ENCODE measurements at places on chromosomes 6 and 20. TPM values are rescaled to one million over a fixed set of nuclear protein-coding genes. Genes with fewer than 3 reads are reported as not detected.

- DNase-seq: no peak
These were observed 54.2 kb downstream of the SYNDIG1 start for GRCh38 chr20:24523661-24524060.

DNA sequence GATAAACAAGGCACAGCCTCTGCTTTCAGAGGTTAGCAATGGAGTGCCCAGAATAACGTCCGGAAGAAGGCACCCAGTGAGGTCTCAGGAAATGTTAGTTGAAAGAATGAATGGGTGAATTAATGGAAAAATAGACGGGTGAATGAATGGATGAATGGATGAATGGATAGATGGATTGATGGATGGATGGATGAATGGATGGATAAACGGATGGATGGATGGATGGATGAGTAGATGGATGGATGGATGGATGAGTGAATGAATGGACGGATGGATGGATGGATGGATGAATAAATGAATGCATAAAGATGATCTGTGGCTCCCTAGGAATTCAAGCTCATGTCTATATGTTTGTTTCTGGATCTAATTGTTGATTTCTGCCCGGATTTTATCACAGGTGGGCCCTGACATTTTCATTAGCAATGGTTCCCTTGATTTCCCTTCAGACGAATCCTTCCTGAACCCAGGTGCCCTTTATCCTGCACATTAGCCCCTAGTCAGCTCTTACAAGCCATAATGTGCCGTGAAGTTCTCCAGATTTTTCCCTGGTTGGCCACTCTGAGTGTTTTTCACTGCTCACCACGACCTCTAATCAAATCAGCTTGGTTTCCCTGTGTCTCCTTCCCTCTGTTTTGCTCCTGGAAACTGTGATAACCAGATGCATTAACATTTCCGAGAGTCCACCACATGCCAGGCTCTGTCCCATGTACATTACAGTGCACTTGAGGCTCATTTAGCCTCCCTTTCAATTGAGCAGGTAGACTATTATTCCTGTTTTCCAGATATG, 22.2 kb downstream of the TSHZ2 start:
- no peak for DNase-seq

CLVS2 gene
- total RNA-seq: 0.86 TPM

DNA sequence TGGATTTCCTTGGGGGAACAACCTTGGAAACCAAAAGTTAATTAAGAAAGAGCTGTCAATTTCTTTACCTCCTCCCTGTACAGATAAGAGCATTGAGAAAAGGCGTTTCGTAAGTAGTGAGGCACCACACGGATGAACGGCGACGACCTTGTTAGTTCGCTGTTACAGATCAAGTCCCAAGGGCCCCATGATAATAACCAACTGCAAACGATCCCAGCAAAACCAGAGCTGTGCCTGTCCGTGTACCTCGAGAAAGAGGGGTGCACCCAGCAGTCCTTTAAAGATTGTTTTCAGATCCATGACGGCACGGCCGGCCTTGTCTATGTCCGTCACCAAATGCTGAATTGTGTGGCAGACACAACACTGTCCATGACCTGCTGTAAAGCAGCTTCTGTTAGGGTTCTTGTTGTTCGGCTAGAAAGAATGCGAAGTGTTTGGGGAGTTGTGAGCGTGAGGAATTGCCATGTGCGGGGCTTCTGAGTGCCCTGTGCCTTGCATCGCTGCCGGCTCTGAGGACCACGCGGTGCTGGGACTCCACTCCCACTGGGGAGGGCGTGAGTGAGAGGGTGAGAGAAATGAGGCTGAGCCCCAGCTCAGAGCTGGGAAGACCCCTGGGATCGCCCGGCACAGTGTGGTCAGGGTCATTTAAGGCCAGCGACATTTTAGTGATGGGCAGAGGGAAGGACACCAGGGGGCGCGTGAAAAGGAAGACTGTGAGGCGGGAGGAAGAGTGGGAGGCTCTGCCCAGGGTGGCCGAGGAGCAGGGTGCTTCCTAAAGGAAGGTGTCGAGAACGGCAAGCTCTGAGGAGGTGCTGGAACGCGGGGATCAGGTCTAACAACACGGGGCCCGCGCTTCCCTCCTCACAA, 136.8 kb upstream of the RPS6KA2 start:
- DNase-seq: no peak

LRRN4 gene
- not detected for total RNA-seq

DNA sequence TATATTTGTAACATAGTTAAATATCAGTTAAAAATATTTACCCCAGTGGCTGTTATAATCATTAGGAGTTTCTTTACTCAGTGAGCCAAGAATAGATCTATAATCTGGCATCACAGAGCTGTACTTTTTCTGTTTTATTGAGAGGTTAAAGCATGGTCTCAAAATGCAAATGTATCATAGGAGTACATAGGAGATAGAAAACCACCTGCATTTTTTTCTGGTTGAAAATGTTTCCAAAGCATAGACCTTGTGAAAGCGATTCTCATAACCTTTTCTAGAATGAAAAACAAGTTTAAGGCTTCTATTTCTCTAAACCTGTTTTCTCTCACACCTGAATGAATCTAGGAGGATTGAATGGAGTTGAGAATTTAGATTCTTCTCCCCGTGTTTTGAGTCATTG, 14.4 kb downstream of the KCNQ5 start:
- no peak for DNase-seq

- DNase-seq: no peak
These were observed 363.8 kb downstream of the PRKN start for GRCh38 chr6:162363757-162364156.

DNA sequence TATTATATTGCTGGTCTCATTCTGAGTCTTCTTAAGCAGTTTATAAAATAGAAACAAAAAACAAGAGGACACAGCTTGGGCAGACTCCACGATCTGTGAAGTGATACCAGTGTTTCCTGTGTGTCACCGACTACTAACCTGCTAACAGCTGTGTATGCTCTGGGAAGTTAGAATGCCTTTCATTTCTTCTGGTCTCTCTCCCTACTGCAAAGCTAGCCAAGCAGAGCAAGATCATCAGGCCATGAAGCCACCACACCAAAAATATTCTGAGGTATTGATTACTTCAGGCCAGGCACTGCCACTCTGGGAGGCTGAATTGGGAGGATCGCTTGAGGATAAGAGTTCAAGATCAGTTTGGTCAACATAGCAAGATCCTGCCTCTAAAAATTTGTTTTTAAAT, 46.9 kb upstream of the SMIM29 start:
- DNase-seq: peak; percentile 50

DLK2 gene
- not detected for total RNA-seq

GRCh38 chr20:57278457-57278856, 12.0 kb upstream of the BMP7 start:
- DNase-seq: no peak

OR2H2 gene
- not detected for total RNA-seq

TMEM239 gene
- total RNA-seq: not detected

DNA sequence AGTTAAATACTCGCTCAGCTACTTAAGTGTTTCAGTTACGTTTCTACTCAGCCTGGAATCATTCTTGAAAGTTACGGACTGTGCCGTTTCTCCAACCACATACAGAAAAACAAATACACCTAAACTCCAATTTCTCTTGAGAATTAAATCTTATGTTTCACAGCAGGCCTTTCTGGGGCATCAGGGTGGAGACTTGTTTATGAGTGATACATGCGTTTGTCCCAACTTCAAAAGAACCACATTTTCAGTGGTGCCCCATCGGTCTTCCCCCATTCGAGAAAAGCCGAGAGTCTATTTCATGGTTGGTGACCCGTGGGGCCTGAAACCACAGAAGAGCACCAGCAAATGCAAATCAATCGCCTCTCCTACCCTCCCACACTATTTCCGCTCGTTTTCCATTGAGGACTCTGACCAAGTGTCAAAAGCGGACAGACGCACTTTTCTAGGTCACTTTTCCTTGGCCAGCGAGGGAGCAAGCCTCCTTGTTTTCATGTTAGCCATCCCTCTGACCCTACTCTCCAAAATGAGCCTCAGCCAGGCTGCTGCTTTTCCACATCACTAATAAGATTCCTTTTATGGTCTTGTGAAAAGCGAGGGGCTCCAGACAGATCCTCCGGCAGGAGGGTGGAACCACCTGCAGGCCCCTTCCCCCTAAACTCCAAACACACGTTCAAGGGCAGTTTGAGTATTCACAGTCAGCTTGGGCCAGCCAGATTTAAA, 3.1 kb downstream of the JAG1 start:
- no peak for DNase-seq

TTLL9 gene
- not detected for total RNA-seq

DNA sequence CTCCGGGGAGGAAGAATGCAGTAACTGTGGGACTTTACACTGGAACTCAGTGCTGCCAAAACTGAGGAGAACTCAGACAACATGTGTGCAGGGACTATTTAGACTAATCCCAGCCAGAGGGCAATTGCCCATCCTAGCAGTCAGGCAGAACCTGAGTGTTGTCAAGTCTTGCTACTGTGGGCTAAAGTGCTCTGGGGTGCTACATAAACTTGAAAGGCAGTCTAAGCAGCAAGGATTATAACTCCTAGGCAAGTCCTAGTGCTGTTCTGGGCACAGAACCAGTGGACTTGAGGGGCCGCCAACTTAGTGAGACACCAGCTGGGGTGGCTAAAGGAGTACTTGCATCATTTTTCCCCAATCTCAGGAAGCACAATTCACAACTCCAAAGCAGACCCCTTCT, 363.8 kb upstream of the PTCHD4 start:
- no peak for DNase-seq

KCNG1 gene
- total RNA-seq: not detected

- DNase-seq: no peak
These were observed 614.2 kb downstream of the TENT5A start for GRCh38 chr6:81138236-81138635.

GRCh38 chr6:163757520-163757919, 343.0 kb downstream of the QKI start:
- DNase-seq: no peak

ILRUN gene
- 252 TPM for total RNA-seq

DEF6 gene
- 2.9 TPM for total RNA-seq

MEP1A gene
- total RNA-seq: not detected

VPS16 gene
- total RNA-seq: 22.5 TPM

DNA sequence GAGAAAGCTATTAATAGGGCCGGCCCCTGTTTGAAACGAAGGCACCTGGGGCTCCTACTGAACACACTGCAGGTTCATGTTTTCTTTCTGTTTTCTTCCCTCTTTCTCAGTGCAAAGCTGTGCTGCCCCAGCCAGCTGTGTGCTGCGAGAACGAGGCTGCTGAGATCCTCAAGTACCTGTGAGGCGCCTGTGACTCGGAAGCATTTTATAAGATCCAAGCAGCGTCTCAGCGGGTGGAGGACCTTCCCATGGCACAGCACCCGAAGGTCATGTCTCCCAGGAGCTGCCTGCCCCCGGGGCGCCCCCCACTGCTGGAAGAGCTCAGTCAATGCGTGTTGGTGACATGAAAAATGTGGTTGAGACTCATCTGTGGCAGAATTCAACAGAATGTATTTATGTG, 66.3 kb downstream of the SMOC2 start:
- DNase-seq: no peak

DNA sequence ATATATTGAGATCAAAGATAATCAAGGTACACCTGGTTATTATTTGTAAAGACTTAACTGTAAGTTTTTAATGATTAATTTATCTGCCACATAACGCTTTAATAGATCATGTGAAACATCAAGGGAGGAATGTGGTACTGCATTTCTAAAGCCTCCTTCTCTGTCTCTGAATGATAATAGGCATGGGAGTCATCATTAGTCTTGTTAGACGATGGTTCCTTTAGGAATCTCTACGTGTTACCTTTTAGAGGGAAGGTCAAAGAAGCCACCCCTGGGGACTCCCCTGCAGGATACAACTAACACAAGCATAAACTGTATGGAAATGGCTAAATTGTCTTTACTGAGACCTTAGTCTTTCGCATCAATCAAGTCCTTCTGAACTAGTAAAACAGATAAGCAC, 173.6 kb upstream of the MCHR2 start:
- no peak for DNase-seq

DNA sequence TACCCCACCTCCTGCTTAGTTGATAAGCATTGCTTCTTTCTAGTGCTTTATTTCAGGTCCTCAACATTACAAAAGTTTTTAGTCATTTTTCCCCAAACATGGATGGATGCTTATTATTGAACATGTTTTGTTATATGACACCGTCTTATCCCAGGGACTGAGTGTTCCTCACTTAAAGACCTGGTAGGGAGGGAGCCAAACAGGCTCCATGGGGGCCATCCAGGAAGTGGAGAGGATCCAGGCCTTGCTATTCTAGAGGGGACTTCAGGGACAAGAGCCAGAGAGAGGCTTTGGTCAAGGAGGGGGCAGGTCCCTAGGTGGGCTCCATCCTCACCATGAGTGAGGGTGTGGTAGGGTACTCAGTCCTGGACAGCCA, 7.4 kb downstream of the SLC32A1 start:
- no peak for DNase-seq

- no peak for DNase-seq
These were observed 95.6 kb downstream of the KIF16B start for GRCh38 chr20:16477632-16478031.

DNA sequence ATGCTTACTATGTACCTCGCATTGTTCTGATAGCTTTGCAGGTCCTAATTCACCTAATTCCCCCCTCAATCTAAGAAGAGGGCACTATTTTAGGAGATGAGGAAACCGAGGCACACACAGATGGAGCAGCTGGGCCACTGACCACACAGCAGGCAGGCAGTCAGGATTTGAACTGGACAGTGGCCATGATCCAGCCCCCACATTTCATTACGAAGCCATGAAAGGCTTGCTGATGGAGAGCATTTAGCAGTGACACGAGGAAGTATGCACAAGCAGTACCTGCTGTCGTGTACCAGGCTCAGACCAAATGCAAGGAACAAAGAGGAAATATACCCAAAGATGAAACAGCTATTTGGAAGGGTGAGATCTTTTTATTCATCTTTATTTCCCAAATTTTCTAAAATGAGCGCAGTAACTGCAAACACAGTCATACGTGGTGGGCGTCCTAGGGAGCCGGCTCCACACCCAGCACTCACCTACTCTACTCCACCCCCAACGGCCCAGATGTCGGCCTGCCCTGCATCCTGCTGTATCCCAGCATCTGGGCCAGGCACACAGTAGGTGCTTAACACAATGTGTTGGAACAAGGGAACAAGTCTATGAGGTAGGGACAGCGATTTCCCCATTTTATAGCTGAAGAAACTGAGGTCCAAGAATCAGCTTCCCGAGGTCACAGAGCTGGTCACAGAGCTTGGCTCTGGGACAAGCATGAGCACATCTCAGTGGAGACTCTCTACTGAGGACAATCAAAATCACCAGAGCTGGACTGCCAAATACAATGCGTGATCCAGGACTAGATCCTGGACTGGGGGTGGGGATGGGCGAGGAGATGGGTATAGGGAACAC, 15.0 kb downstream of the PREX1 start:
- DNase-seq: no peak

GRCh38 chr20:4435225-4435624, 286.5 kb upstream of the PRND start:
- DNase-seq: no peak

DNA sequence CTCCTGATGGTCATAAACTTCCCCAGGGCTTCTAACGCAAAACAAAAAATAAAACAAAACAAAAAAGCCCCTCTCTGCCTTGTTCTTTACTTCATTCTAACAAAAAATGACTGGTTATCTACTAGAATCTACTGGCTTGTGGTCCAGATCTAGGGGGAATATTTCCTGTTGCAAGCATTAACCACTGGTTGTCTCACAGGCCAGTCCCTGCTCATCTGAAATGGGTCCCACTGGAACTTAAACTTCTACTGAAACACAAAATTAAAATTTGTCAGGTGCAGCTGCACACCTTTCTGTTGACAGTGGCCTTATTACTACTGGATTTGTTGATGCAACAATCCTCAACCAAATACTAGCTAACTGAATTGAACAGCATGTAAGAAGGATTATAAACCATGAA, 5.5 kb downstream of the SIRPG start:
- DNase-seq: no peak
